ENCODE measurements at places on chromosomes 2 and 18.

GRCh38 chr2:191907545-191907944 is 60.7 kb upstream of the CAVIN2 start:
- peak; percentile 30 for DNase-seq

DNA sequence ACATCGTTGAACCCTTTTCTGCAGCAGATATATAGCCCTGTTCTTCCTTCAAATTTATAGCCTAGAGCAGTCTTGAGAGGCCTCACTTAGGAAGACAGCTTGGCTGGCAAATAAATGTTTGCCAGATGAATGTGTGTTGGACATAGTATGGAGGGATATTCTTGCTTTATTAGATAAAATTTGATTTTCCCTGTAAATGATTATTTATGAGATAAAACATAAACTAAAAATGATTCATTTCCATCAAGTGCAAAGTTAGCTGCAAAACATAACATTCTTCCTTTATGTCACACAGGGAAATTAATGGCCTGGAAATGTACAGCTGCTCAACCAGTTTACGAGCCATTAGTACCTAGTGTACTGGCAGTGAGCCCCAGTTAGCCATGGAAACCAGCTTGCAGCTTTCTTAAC is 82.5 kb downstream of the LIMS1 start:
- peak; percentile 72 for DNase-seq

DNA sequence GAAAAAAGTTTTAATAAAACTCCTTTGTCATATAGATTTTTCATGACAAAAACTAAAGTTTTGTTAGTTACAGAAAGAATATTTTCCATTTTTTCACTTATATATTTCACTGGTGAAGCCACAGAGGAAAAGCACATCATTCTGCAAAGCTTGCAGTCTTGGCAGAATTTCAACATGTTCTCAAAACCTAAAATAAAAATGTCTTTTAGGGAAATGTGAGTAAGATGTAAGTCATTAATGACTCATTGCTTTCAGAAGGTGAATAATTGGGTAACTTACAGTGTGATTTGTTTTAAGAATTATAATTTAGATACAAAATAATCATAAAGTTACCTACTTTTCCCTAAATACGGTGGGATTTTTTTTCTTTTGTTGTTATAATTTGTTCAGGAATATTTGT is 43.4 kb upstream of the TNFRSF11A start:
- DNase-seq: no peak

- no peak for DNase-seq
Measured at GRCh38 chr2:26423750-26424149, 22.0 kb downstream of the DRC1 start.

All from HT-29 (cell line).